ENCODE measurements at places on chromosomes 13 and 19.

GRCh38 chr13:34124666-34125306 lies 306.8 kb downstream of the RFC3 start:
- no peak for DNase-seq

DNA sequence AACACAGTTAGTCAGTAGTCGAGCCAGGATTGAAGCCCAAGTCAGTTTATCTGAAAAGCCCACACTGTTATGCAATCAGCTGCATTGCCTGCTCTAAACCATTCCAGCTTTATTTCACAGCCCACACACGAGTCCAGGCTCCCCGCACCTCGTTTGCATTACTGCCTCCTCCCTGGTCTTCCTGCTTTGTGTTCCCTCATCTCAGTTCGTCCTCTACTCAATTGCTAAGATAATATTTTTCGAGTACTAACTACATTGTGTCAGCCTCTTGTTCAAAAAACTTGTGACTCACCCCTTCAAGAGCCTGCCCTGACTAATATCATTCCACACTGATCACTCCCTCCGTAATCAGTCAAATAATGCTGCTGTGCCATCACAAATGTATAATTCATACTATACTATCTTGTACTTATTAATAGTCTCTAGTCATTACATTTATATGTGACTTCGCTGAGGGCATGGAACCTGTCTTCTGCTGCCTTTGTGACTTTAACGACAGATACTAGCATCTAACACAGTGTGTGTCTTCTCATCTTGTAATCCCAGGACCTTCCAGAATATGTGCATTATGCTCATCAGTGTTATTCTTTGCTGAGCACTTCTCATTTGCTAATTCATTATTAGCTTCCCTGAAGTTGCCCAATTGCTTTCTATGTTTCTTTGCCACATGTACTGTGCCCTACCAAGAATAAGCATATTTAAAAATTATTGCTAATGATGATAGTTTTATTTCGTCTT lies 26.2 kb upstream of the WDFY2 start:
- no peak for DNase-seq

DNA sequence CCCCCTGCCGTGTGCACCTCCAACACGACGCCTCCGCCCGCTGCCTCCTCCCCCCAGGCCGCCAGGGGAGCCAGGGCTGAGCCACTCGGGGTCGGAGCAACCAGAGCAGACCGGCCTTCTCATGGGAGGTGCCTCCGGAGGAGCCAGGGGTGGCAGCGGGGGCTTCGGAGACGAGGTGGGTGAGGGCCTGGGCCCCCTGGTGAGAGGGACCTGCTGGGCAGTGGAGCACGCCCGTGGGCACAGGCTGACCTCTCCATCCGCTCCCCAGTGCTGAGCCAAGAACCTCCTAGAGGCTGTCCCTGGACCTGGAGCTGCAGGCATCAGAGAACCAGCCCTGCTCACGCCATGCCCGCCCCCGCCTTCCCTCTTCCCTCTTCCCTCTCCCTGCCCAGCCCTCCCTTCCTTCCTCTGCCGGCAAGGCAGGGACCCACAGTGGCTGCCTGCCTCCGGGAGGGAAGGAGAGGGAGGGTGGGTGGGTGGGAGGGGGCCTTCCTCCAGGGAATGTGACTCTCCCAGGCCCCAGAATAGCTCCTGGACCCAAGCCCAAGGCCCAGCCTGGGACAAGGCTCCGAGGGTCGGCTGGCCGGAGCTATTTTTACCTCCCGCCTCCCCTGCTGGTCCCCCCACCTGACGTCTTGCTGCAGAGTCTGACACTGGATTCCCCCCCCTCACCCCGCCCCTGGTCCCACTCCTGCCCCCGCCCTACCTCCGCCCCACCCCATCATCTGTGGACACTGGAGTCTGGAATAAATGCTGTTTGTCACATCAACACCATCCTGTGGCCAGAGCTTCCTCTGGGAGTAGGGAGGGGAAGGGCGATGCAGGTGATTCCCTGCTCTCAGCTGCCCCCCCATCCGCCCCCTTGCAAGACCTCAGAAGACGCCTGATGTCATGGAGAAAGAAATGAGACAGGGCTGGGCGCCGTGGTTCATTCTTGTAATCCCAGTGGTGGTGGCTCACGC lies 12.0 kb downstream of the BCAM start:
- DNase-seq: no peak

GRCh38 chr19:11010041-11010440 lies 49.2 kb downstream of the SMARCA4 start:
- no peak for DNase-seq

- DNase-seq: no peak
Observed at GRCh38 chr13:95956589-95957148, 96.5 kb downstream of the UGGT2 start.

DNA sequence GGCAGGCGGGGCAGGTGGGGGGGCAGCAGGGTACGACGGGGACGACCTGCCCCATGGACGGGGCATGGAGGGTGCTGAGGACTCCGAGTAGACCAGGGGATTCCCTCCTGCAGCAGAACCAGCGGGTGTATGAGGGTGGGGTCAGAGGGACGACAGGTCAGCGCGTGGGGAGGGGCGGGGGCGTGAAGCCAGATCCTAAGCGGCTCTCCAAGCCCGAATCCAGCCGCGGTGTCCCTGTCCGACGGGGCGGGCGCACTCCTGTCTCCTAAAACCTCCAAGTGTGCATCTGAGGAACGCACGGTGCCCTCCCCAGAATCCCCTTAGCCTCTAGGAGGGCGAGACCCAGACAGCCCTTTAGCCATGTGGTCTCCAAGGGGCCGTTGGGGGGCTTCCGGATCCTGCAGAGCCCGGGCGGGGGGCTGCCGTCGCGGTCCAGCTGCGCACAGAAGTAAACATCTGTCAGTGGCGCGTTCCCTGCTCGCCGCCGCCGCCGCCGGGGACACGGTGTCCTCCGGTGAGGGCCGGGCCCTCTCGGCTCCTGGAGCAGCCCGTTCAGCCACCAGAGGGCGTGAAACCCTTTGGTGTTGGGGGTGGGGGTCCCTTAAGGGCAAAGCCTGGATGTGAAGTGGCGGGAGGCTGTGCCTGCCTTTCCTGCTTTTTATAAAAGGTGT lies 730 bp downstream of the NRTN start:
- DNase-seq: no peak

- no peak for DNase-seq
Observed at GRCh38 chr13:46751811-46752635, 44.9 kb downstream of the ESD start.

DNA sequence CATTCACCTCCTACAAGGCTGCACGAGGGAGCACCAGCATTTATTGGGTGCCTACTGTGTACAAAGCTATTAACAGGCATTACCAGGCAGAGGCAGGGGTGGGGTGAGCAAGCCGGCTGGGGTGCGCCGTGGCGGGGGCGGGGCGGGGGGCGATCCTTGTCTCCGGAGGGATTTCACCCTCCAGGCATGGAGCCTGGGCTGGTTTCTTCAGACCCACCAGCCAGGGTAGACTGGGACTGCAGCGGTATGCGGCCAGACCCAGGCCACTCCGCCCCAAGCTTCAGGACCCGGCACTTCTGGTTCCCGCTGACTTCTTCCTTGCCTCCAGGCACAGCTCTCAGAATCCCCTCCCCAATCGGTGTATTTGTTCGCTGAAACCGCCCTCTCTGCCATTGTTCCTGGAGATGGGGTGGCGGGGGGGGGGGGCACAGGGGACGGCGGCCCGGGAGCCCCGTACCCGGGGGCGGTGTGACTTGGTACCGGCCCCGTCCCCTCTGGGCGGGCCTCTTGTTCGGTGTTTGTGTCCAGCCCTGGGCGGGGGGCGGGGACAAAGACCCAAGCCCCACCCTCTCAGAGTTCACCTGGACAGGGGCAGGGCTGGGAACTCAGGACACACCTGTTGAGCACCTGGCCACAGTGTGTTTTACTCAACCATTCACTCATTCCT lies 14.4 kb downstream of the TJP3 start:
- no peak for DNase-seq

GRCh38 chr13:41199526-41199925 lies 5.2 kb upstream of the KBTBD7 start:
- no peak for DNase-seq

GRCh38 chr13:113518076-113518803 lies 27.7 kb upstream of the DCUN1D2 start:
- DNase-seq: no peak

DNA sequence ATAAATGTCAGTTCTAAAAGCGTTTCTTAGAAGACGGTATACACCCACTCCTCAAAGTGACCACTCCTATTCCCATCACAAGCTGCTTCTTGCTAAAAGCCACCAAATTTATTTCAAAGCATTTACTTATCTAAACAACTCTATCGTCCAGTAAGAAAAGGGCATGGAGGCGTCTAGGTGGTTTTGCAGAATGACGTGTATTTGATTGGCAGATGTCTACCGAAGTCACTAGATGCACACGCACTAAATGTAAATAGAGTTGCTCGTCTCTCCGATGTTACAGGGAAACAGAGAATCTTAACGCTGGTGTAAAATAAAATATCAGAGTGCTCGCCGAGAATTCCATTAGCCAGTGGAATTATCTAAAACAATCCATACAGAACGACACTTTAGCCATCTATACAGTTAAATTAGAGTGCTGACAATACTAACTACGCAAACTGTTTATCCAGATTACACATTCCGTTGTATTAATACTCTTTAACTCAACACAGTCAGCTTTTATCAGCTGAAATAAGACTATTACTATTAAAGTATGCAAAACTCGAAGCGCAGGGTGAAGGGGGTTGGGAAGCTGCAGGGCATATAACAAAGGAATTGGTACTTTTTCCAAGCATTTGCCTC lies 1.9 kb downstream of the KLF12 start:
- no peak for DNase-seq

DNA sequence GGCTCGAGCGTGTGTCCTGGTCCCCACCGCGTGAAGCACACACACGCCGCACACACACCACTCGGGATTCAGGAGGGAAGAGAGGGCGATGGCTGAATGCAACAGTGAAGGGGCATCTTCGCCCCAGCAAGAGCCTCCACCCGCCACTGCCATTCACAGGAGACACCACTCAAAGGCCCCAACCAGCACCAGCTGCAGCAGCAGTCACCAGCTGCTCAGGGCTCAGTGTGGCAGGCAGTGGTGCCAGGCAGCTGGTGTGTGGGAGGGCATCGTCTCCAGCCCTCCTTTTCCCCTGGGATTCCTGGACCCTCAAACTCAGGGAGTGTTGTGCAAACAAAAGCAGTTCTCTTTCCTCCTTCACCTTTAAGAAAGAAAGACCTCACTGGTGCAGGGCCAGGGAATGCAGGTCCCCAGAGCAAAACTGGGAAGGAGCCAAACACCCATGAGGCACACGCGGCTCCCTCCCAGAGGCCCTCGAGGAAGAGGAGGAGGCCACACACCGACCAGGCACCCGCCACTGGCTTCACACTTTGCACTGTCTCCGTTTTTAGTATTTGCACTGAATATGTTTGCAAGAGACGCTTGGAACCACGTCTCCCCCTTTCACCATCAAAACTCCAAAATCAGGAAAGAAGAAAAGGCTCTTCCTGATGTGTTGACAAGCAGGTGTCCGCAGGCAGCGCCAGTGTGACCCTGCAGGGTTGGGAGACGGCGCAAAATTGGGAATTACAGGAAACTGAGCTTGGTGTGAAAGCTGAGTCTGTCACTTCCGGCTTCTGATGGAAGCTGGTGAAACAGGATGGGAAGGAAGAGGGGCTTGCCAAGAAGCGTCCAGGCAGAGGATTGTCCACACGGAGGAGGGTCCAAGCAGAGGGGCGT lies 26.4 kb upstream of the F7 start:
- DNase-seq: no peak

DNA sequence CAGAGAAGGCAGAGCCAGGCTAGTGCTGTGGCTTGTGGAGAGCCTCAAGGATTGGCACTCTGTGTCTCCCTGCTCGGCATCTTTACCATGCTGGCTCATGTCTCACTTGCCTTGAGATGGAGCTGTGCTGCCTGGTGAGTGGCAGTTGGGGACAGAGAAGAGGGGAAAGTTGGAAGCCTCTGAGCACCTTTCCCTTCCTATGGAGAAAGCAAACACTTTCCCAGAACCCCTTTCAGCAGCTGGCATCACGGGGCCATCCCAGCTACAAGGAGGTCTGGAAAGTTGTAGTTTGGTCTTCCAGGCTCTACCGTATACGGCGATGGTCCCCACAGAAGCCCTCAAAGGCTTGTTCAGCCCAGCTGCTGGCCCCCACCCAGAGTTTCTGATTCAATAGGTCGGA lies 58.7 kb downstream of the DPF1 start:
- DNase-seq: no peak

- DNase-seq: no peak
Observed at GRCh38 chr13:31860002-31860401, 120.7 kb downstream of the RXFP2 start.

GRCh38 chr19:48815870-48816501 lies 5.2 kb upstream of the BCAT2 start:
- no peak for DNase-seq

- DNase-seq: no peak
Observed at GRCh38 chr13:83935566-83935965, 53.3 kb upstream of the SLITRK1 start.

GRCh38 chr13:99040536-99041131 lies 62.8 kb upstream of the DOCK9 start:
- DNase-seq: no peak

DNA sequence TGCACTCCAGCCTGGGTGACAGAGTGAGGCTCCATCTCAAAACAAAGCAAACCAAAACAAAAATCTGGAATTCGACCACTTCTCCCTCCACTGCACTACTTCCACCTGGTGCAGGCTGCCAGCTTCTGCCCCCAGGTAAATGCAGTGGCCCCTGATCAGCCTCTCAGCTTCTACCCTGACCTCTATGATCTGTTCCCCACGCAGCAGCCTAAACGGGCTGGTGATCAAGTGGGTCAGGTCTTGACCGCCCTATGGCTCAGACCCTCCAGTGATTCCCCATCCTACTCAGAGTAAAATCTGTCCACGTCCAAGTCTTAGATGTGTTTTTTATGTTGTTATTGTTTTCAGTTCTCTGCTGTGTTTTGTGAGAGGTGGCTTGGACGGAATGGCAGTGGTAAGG lies 163.9 kb downstream of the KCTD15 start:
- DNase-seq: no peak

DNA sequence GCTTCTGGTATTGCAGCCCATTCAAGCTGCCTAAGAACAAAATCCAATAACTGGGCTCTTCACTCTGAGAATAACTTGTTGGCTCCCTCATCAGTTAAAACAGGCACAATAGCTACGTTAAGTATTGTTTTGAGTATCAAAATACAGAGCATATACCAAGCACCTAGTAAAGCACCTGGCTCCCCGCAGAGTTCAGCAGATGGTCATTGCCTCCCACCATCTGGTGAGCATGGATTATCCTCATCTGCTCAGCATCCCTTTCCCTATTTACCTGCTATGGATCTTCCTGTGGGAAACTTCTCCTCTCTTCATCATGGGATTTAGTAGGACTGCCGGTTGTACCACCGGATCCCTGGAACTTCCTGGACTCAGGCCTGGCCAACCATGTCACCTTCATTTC lies 199.2 kb upstream of the MAB21L1 start:
- DNase-seq: no peak

- no peak for DNase-seq
Observed at GRCh38 chr13:31749929-31750328, 10.6 kb downstream of the RXFP2 start.
